Naive B cell (primary cell): ENCODE measurements at places on chromosomes 3 and 15. TPM values are rescaled to one million over a fixed set of nuclear protein-coding genes. Genes with fewer than 3 reads are reported as not detected.

ITIH4 gene
- polyA plus RNA-seq: not detected

KIAA1143 gene
- polyA plus RNA-seq: 36.8 TPM

- H3K4me1 ChIP-seq: peaks cover 2% of the 10 kb centered on the region
- H3K4me3 ChIP-seq: no peak overlapping the region
- DNase-seq: no peak
These were observed 73.3 kb downstream of the FNDC3B start for GRCh38 chr3:172112734-172113120.

ACOX2 gene
- not detected for polyA plus RNA-seq

TMEM40 gene
- polyA plus RNA-seq: 0.92 TPM

GRCh38 chr15:36282821-36283220 lies 296.6 kb upstream of the CDIN1 start:
- H3K4me1 ChIP-seq: no peaks in the 10 kb centered on the region
- no peak overlapping the region for H3K27ac ChIP-seq
- no peaks in the 10 kb centered on the region for H3K27me3 ChIP-seq
- no peak for DNase-seq
- H3K4me3 ChIP-seq: no peak overlapping the region
- no peaks in the 10 kb centered on the region for H3K36me3 ChIP-seq

DNA sequence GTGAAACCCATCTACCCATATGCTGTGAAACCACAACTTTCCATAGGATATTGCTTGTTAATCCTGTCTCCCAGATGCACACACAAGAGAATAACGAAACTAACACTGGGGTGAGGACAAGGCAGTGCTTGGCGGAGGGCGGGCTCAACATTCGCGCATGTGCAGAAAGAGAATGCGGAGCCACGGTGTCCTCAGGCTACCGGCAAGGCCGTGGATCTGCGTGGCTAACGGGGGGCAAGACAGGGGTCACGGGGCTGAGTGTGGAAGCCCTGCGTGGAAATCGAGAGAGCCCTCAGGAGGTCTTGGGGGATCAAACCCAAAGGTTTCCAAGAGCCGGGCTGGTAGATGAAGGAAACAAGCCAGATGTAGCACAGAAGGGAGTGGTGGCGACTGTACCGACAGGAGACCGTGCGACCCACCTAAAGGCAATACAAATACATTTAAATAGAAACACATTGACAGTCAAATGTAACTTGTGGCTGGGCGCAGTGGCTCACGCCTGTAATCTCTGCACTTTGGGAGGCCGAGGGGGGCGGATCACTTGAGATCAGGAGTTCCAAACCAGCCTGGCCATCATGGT lies 48.5 kb upstream of the TRA2B start:
- H3K4me3 ChIP-seq: no peak overlapping the region
- no peak overlapping the region for H3K27ac ChIP-seq
- H3K27me3 ChIP-seq: peaks cover 36% of the 10 kb centered on the region
- no peak for DNase-seq
- H3K36me3 ChIP-seq: no peaks in the 10 kb centered on the region
